Activated CD8-positive, alpha-beta memory T cell treated with anti-CD3 and anti-CD28 coated beads for 4 hours (primary cell): ENCODE measurements at places on chromosomes 3 and 15.

- DNase-seq, result no peak
Measured at GRCh38 chr15:70400766-70401541, 303.2 kb upstream of the TLE3 start.

DNA sequence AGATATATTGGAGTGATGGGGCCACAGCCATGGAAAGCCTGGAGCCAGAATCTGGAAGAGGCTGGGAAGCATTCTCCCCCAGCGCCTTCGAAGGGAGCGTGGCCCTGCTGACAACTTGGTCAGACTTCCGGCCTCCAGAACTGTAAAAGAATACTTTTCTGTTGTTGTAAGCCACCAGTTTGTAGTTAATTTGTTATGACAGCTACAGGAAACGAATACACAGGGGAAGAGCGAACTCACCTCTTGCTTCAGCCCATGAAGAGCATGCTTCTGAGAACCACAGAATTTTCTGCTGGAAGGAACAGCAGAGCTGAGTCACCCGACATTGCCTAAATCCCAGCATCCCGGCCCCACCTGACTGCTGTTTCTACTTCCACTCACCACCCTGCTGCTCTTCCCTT is 501.7 kb downstream of the SHQ1 start:
- no peak for DNase-seq

GRCh38 chr3:70042641-70043040 is 43.1 kb downstream of the SAMMSON start:
- DNase-seq, result no peak

GRCh38 chr3:120357807-120358206 is 8.7 kb upstream of the LRRC58 start:
- no peak for DNase-seq

DNA sequence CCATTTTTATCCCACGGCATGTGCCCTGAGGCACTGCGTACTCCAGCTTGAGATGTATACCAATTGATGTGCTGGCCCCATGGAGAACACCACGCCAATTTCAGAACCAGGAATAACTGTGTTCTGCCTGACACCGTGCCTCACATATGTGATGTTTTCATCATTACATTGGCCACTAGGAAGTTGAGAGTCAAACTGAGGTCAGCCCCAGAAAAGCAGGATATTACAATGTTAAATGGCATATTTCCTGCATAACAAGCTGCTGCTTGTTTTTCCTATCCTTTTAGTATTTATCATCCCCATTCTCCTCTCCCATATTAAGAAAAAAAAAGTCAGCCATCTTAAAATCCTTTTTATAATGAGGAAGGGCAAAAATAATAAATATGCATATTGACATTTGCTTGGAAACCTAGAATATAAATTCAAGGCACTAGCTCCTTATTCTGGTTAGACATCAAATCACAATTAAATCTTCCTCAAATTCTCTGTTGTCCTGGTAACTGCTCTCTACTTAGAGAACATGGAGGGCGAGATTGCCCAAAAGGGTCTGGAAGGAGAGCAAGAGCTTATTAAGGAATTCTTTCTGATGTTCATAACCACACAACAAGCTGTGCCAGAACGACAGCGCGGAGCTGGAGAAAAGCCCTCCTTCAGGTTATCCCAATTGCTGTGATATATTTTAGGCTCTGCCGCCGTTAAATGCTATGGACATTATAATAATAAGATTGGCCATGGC is 112.6 kb downstream of the UACA start:
- no peak for DNase-seq
